ENCODE measurements at places on chromosomes 16 and 17.

GRCh38 chr16:67843343-67843765, 1.2 kb downstream of the THAP11 start:
- DNase-seq, result peak; percentile 68

GRCh38 chr16:8644211-8645140, 23.0 kb downstream of the METTL22 start:
- no peak for DNase-seq

GRCh38 chr17:14712611-14713021, 411.7 kb downstream of the HS3ST3B1 start:
- DNase-seq, result no peak

- peak; percentile 19 for DNase-seq
These were observed 23.0 kb upstream of the ABCC3 start for GRCh38 chr17:50611634-50612033.

DNA sequence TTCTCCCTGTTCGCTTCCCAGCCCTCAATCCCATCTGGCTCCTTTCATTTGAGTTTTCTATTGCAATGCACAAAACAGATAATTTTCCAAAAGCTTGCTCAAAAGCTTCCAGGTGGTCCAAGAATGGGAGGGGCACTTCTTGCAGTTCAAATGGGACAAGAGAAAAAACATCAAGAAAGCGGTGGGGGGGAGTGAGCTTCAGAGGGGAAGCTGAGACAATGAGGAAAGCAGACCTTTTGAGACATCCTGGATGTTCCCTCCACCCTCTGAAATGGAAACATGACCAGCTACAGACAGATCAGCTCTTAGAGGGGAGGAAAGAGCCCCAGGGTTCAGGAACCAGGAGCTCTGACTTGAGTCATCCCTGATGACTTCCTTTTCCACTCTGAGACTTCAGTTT, 368.2 kb downstream of the SLC39A11 start:
- DNase-seq, result peak; percentile 66

DNA sequence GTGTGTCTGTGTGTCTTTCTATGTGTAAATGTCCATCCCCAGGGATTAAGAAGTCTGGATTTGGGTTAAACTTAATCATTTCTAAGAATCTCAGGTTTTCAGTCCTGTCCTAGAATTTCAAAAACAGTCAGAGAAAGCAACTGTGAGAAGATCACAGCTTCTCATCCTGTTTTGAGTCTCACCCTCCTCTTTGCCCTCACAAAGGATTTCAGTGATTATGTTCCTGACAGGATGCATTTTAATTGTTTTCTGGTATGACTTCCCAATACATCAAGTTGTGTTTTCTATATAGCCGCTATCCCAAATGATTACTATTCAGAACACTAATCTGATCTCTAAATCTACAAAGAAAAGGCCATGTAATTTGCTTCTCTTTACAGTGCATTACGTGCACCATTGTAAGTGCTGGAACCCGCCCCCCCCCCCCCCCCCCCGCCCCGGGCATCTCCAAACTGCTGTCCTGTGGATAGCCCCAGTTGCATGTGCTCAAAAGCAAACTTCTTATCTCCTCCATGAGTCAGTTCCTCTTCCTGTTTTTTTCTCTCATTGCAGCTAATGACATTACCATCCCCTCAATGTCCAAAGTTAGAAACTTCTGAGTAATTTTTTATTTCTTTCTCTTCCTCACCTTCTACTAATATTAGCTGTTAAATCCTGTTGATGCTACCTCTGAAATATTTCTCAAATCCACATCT, 73.9 kb downstream of the CDH13 start:
- DNase-seq, result peak; percentile 78

DNA sequence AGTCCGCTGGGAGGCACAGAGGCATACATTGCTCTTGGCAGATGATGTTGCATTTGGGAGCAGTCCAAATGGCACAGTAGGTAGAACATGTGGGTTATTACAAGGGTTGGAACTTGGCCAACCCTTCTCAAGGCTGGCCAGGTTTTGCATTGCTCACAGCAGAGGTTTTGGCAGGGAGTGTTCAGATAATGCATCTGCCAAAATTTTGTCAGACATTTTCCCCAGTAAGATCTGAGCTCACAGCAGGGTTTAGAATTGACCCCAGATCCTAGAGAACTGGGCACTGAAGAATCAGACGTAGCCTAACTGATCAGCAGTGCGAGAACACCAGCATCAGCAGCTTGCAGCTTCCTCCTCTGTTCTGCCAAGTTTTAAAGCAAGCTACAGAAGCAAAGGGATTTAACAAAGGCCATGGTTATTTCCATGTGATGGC, 468.8 kb upstream of the KIF2B start:
- no peak for DNase-seq

DNA sequence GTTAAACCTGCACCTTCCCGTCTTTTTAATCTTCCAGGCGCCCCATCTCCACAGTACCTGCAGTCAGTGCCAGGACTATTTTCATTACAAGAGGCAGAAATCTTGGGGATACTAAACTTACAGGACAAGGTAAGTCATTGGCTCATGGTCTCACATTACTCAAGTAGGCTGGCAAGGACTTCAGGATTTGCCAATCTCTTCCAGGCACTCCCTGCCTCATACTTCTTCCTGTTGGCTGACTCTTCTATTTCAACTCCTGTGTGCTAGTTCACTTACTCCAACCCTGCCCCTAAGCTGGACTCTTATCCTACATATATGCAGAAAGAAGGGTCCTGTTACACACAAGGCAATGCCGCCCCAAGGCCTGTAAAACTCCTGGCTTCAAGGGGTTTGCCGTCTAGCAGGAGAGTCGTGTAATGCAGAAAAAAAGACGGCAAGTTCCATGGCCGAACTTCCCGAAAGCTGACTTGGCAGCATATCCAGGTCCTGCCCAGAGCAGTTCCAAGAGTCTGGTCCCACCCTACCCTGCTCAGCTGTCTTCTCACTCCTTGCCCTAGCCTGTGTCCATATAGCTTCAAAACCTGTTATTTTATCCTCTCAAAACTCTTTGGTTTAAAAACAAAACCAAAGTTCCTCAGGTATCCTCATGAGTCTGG, 14.8 kb downstream of the ERN1 start:
- DNase-seq, result no peak

DNA sequence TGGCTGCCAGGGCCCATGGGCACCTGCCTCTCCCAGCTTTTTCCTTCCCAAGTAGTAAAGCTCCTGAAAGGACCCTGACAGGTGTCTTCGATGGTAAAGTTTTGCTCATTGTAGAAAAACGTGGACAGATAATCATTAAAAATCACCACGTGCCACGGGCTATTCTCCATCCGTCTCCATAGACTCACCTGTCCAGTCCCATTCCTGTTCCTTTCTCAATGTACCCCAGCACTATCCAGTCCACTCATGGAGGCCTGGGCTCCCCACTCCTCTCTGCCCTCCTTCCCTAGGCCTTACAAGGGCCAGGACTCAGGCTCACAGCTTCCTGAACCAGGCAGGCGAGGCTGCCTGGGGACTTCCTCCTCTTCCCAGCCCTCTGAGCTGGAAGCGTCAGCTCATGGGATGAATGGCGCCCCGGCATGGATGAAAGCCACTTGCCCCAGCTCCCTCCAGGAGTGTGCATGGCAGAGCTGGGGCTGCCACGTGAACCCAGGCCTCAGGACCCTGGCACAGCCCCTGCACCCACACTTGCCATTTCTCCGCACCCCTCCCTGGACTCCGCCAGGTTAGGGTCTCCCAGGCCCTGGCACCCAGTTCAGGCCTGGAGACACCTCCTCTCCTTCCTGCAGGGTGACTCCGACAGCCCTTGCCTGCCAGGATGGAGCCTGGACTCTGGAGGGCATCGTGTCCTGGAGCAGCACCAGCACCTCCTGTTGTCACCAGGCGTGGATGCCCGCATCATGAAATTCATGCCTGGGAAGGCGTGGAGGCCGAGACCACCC, 8.8 kb downstream of the CTRB1 start:
- no peak for DNase-seq

DNA sequence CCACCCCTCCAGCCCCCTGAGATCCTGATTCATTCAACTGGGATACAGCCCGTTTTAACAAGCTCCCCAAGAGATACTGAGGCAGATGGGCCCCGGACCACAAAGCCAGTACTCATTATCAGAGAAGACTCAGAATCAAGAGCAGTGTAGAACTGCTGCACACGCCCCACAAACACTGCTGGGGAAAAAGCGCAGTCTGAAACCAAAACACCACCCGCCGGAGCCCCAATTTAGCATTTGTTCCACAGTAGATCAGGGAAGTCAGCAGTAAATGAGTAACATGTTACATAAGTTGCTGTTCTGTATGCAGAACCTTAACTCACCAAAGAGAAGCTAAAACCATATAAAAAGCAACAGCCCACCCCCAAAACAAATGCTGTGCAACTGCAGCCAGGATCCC, 123.6 kb downstream of the CDYL2 start:
- no peak for DNase-seq

DNA sequence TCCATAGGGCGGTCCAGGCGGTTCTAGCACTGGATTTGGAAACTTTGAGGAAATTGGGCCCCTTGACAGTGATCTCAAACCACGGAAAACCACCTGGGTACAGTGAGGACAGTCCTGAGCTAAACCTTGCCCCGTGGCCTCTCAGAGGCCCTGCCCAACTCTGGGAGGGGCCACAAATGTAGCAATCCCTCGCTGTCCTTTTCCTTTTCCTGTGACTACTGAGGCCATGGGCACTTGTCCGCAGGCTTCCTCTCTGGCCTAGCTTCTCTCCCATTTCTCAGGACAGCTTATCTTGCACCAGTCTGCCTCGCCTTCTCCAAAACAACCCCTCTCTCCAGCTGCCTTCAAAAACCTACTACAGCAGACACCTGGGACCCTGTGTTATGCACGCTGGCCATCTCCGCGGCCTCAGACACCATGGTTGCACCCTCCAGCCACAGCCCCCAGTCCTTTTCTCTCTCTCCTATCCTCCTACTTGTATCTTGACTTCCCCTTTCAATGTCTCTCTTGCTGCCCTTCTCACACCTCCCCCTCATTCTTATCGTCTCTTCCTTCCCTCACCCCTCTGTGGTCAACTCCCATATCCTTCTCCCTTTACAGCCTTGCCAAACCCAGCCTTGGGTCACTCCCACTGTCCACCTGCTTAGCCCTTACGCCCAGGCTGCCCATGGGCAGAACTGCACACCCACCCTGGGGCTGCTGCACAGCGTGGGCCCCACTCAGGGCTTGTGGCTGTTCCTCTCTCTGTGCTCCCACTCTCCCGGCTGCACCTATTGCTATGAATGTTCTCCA, 7.6 kb downstream of the SCPEP1 start:
- no peak for DNase-seq

- no peak for DNase-seq
These were observed 4.8 kb upstream of the GAA start for GRCh38 chr17:80096561-80097021.

DNA sequence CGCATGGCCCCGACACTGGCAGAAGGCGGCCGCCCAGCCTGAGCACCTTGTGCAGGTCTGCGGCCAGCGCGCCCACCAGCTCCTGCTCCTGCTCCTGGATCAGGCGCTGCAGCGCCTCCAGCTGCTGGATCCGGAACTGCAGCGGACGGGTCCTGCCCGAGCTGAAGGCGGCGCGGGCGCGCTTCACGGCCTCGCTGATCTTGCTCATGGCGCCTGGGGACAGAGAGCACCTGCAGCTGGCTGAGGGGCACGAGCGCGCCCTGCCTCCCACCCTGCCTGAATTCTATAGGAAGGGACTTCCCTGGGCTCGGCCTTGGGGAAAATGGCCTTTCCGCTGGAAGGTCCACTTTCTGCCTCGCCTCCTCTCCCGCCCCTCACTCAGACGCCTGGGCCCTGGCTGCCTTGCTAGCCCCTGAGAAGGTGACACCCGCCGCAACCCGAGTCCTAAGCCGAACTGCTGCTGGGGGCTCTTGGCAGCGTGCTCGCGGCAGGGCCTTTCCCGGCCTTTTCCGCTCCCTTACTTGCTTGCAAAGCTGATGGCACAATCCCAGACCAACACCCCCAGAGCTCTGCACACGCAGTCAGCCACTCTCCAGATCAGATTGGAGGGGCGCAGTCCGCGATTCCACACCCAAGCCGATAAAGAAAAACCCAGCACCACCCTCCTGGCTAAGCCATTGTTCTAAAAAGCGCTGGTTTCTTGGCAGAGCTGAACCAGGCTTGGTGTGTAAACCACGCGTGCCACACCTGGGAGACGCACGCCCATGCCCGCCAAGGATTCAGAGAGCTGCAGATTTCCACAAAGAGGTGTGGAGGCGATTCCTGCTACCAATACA, 3.0 kb downstream of the ALDH3A1 start:
- DNase-seq, result peak; percentile 55

GRCh38 chr16:57568173-57568678, 25.8 kb downstream of the ADGRG5 start:
- DNase-seq, result no peak

- DNase-seq, result no peak
These were observed 42.2 kb upstream of the GSE1 start for GRCh38 chr16:85570735-85571562.

GRCh38 chr17:11642655-11643054, 44.4 kb downstream of the DNAH9 start:
- DNase-seq, result no peak

DNA sequence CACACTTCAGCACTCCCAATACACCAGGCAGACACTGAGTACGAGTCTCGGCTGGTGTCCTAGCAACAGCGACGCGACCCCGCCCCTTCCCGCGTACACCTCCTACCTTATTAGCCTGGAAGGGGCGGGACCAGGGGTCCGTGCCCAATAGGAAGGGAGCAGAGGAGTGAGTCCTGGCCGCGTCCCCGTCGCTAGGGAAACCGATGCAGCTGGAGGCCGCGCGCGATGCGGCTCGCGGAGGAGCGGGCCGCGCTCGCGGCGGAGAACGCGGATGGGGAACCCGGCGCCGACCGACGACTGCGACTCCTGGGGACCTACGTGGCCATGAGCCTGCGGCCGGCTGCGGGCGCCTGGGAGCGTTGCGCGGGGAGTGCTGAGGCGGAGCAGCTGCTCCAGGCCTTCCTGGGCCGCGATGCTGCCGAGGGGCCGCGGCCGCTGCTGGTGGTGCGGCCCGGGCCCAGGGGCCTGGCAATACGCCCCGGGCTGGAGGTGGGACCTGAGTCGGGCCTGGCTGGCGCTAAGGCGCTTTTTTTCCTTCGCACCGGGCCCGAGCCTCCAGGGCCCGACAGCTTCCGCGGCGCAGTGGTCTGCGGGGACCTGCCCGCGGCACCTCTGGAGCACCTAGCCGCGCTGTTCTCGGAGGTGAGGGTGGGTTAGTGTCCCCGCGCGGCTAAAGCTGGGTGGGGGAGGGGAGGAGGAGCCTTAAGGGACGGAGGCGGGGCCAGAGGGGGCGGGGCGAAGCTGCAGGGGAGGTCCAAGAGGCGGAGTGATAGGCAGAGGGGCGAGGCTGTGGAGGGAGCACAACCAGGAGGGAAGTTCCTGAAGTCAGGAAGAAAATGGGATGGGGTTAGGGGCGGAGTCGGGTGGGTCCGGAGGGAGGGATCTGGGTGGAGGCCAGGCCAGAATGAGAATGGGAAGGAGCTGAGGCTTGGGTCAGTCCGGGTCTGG, at the start of gene DNAH9:
Gene DNAH9, plus strand, starts transcription at position 197 of the 948 bp plus-strand sequence. Its CDS starts 29 bp downstream, at position 226.
- DNase-seq, result no peak

DNA sequence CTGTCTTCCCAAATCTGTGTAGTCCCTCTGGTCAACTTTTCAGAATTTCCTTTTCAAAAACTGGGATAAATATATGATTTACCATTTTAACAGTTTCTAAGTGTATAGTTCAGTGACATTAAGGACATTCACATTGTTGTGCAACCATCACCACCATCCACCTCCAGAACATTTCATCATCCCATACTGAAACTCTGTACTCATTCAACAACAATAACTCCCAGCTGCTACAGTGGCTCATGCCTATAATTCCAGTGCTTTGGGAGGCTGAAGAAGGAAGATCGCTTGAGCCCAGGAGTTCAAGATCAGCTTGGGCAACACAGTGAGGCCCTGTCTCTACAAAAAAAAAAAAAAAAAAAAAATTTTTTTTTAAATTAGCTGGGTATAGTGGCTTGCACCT, 131.0 kb downstream of the AATF start:
- peak; percentile 45 for DNase-seq

- no peak for DNase-seq
These were observed 877.3 kb downstream of the KCNJ18 start for GRCh38 chr17:22569459-22570143.

- no peak for DNase-seq
These were observed 56.7 kb downstream of the GRB7 start for GRCh38 chr17:39794249-39794970.

All from IMR-90 (cell line).